ENCODE measurements at places on chromosomes 12 and 14.
A peak's percentile ranks its signal among the peaks of the same experiment; 100 is the strongest.

GRCh38 chr14:53004976-53005375 is 54.1 kb upstream of the FERMT2 start:
- DNase-seq, result no peak

- DNase-seq, result no peak
Measured at GRCh38 chr12:22415342-22416309, 81.1 kb upstream of the ST8SIA1 start.

DNA sequence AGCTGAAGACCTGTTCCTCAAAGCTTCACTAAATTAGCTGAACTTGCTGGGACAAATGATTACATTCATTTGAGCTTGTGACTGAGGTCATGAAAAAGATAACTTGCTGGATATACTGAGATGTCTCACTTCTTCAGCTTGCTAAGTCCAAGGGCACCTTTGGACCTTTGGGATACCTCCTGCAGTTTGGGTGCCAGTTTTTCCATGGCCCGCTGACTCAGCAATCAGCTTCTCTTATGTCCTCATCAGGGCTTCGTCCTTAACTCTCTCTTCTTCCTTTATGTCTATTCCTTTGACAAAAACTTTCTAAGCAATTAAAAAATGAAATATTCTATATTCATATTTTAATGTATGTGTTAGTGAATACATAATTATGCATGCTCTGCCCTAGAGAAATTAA is 45.6 kb downstream of the OVCH1 start:
- DNase-seq, result no peak

GRCh38 chr12:45077251-45077650 is 26.4 kb upstream of the DBX2 start:
- DNase-seq, result no peak

- no peak for DNase-seq
Measured at GRCh38 chr14:99636487-99636886, 8.4 kb upstream of the HHIPL1 start.

GRCh38 chr14:67345583-67345982 is 14.0 kb downstream of the ATP6V1D start:
- no peak for DNase-seq

GRCh38 chr14:68173227-68173972 is 353.8 kb downstream of the RAD51B start:
- DNase-seq, result no peak

- DNase-seq, result no peak
Measured at GRCh38 chr12:78793491-78793890, 71.1 kb upstream of the SYT1 start.

GRCh38 chr12:122830517-122831214 is 4.6 kb upstream of the HIP1R start:
- DNase-seq, result peak; percentile 96

- DNase-seq, result no peak
Measured at GRCh38 chr12:85413266-85413665, 133.2 kb downstream of the ALX1 start.

- no peak for DNase-seq
Measured at GRCh38 chr12:9669534-9669933, at the start of gene CLEC2D. Gene CLEC2D (plus strand): TSS chr12:9669713. CDS start chr12:9669735, 22 bp downstream.

- DNase-seq, result no peak
Measured at GRCh38 chr14:34003691-34004090, 52.8 kb upstream of the EGLN3 start.

- DNase-seq, result no peak
Measured at GRCh38 chr14:36113341-36113740, 63.2 kb downstream of the PTCSC3 start.

- DNase-seq, result no peak
Measured at GRCh38 chr14:64951724-64952123, 9.2 kb upstream of the GPX2 start.

- DNase-seq, result no peak
Measured at GRCh38 chr12:45794422-45794821, 64.9 kb downstream of the ARID2 start.

GRCh38 chr12:128098730-128099129 is 168.2 kb upstream of the TMEM132C start:
- no peak for DNase-seq

DNA sequence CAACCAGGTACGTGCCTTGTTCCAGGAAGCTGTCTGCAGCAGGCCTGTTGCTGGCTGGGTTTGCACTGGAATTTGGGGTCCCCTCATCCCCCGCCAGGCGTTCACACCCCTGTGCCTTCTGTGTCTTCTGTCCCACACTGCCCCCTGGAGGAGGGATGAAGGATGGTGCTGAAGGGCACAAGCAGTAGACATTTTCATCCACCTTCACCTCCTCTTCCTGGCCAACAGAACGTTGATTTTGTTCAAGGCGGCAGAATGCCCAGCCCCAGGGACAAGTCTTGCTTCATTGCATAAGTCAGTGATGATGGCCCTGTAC is 122.1 kb downstream of the CALM1 start:
- DNase-seq, result no peak

DNA sequence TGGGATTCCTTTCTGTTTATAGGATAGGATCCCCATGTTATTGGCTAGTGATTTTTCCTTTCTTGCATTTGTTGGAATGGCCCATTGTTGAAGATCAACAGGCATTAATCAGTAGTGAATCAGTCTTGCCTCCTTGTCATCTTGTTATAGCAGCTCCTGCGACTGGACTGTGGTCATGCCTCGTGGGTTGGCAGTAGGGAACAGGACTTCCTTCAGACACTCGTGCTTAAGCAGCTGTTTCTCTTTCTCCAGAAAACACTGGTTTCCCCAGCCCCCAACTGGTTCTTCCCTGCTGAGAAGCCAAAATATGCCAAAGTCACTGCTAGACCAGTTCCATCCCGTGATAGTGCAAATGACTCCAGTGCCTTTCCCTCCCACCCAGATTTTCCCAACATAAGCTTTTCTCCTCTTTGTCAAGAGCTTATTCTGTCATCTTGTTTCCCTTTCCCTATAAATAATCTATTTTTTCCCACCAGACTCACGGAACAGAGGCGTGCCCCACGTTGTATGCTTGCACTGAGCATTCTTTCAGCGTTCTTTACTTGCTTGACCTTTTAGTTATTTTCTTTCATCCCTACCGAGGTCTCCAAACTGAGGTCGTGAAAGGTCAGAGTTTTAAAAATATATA is 83.5 kb downstream of the SAMD4A start:
- peak; percentile 52 for DNase-seq

- no peak for DNase-seq
Measured at GRCh38 chr12:47903151-47903611, 1.6 kb downstream of the VDR start.

GRCh38 chr12:11677752-11678151 is 28.3 kb downstream of the ETV6 start:
- no peak for DNase-seq

- no peak for DNase-seq
Measured at GRCh38 chr14:52356025-52356424, 41.9 kb downstream of the PTGER2 start.

DNA sequence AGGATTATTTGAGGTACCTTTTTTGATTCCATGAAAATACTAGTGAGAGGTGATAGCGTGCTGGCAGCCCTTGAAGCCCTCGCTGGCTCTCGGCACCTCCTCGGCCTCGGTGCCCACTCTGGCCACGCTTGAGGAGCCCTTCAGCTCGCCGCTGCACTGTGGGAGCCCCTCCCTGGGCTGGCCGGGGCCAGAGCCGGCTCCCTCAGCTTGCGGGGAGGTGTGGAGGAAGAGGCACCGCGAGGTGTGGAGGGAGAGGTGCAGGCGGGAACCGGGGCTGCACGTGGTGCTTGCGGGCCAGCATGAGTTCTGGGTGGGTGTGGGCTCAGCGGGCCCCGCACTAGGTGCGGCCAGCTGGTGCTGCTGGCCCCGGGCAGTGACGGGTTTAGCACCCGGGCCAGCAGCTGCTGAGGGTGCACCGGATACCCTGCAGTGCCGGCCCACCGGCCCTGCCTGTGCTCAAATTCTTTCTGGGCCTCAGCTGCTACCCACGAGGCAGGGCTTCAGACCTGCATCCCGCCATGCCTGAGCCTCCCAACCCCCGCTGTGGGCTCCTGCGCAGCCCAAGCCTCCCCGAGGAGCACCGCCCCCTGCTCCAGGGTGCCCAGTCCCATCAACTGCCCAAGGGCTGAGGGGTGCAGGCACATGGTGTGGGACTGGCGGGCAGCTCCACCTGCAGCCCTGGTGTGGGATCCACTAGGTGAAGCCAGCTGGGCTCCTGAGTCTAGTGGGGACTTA is 7.4 kb downstream of the MOK start:
- no peak for DNase-seq

- no peak for DNase-seq
Measured at GRCh38 chr12:132393991-132394949, 64.9 kb upstream of the GALNT9 start.

DNA sequence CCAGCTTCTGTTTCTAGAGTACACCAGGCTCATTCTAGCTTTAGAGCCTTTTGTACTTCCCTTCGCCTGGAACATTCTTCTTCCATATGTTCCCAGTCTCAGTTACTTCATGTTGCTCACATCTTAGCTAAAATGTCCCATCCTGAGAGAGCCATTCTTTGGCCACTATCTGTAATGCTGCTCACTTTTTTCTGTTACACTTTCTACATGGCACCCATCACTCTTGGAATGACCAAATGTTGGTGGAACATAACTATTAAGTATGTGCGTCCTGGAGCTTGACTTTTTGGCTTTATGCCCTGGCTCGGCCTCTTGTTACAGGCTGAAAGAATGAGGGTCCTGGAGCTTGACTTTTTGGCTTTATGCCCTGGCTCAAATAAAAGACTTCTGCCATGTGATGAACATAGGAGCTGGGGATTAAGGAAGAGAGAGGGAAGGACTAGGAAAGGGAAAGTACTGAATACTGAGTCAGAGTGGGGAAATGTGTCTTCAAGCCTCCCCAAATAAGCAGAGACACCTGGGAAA is 442.9 kb upstream of the ATP2B1 start:
- DNase-seq, result no peak

GRCh38 chr14:76936483-76936882 is 92.0 kb downstream of the IRF2BPL start:
- DNase-seq, result no peak

DNA sequence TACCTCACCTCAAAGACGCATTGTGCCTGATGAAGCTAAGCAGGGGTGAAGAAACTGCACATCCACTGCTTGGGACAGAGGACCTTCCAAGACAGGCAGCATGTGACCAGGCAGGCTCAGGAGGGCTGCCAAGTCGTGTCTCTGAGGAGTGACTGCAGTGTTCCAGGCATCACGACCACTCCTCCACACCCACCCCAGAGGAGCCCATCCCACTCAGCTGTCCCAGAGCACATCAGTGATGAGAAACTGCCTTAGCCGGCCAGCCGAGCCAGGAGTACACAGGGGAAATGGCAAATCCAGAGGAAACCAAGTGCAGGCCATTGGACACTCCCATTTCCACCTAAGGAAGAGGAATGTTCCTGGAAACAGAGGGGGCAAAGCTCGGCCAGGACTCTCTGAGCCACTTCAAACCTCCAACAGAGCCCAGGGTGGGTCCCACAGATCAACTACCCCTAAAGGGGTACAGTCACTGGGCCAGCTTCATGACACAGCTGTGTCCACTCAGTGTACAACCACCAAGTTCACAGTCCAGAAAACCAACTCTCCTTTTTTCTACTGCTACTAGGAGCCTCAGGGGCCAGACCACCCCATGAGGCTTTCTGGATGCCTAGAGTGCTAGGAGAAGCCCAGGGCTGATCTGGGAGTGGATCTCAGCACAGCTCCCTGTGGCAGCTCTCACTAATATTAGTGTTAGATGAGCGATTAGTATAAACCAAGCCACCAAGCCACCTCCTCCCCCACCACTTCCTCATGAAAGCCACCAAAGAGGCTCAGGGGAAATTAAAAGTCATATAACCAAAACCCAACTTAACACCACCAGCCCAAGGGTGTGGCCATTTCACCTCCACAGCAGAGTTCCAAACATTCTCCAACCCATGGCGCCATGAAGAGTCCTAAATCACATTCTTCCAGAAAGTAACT is 15.4 kb downstream of the PXN start:
- DNase-seq, result no peak

GRCh38 chr14:90561920-90562319 is 165.1 kb downstream of the CALM1 start:
- no peak for DNase-seq

DNA sequence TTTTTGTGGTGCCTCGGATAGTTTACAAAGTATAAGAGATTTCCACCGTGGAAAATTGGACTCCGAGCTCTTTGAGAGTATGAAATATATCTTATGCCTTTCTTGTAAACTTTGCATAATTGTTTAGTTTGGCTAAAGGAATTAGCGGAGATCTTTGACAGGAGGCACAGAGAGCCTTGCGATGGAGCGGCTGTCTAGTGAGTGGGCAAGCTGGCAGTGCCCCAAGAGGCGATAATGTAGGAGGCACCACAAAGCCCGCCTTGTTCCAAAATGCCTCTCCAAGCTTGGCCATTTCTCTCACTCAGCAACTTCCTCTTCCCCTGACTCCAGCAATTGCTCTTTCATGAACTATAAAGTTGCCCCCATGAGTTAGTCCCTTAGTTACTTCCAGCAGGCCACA is 270.1 kb upstream of the PRICKLE1 start:
- DNase-seq, result no peak

All from keratinocyte (primary cell).